ENCODE measurements at places on chromosomes 2 and 18.

DNA sequence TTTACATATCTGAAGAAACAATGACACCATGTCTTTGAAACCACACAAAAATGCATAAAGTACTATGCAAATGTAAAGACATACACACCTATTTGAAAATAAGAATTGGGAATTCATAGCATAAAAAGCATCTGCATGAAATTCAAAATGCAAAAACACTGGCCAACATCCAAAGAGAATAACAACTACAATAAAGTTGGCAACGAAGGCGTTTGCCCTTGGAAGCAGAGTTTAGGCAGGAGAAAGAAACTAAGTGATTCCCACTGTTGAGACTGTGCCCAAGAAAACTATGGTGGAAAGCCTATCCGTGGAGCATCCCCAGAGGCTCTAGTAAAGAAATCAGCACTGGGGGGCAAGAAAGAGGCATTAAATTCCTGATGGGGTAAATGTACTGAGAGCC, 292.8 kb downstream of the RIT2 start:
- no peak for DNase-seq

- DNase-seq: no peak
These were observed 3.8 kb upstream of the SEMA4C start for GRCh38 chr2:96873651-96874096.

- no peak for DNase-seq
These were observed 556.3 kb downstream of the RIT2 start for GRCh38 chr18:42559069-42559690.

- DNase-seq: no peak
These were observed 653.4 kb downstream of the NYAP2 start for GRCh38 chr2:226052772-226053416.
